ENCODE measurements at places on chromosomes 4 and X. TPM values are rescaled to one million over a fixed set of nuclear protein-coding genes. Genes with fewer than 3 reads are reported as not detected.

DNA sequence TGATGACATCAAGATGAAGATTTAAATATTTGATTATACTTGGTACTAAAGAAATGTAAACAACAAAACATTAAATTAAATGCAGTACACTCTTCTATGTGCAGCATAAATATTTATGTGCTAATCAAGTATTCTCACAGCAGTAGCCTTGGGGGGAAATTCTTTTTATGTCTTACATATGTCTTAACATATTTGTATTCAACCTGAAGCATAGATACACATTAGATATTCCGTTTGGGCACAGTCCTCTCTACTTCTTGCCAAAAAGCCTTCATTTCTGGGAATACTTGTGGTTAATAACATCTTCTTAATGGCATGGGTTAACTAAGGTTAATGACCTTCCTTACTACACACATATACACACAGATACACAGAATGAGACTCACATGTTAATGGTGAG is 19.8 kb downstream of the TMPRSS11F start:
- DNase-seq = no peak
- no peak overlapping the region for H3K27ac ChIP-seq
- no peaks in the 10 kb centered on the region for H3K36me3 ChIP-seq
- no peaks in the 10 kb centered on the region for H3K27me3 ChIP-seq
- no peaks in the 10 kb centered on the region for H3K4me1 ChIP-seq
- H3K4me3 ChIP-seq = no peak overlapping the region

VEGFD gene
- total RNA-seq = not detected

DNA sequence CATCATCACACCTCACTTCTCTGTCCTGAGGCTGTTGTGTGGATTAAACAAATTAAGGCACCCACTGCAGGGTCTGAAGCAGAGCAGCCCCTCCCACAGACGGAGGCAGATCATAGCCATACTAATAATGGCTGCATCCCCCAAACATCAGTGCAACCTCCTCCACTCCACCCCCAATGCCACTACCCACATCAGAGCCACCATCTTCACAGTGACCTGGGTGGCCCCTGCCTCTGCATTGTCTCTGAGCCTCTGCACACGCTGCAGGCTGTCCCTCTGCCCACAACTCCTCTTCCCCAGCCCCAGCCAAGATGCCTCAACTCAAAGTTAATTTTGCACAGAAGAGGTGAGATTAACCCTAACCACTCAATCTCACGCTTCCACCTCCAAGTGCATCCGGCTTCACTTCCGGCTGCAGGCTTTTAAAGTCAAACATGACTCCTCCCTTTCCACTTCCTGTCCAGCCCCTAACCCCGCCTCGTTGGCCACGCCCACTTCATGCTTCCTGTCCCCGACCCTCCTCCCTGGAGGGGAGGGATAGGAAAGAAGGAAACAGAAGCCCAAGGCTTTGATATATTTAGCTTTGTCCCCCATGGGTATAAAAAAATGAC is 22.7 kb downstream of the JAKMIP1 start:
- peak overlapping the region; percentile 75 for H3K27ac ChIP-seq
- H3K27me3 ChIP-seq = no peaks in the 10 kb centered on the region
- DNase-seq = peak; percentile 89
- H3K4me3 ChIP-seq = peak overlapping the region; percentile 53

- no peaks in the 10 kb centered on the region for H3K27me3 ChIP-seq
- no peak overlapping the region for H3K27ac ChIP-seq
- H3K4me1 ChIP-seq = no peaks in the 10 kb centered on the region
- no peaks in the 10 kb centered on the region for H3K36me3 ChIP-seq
Measured at GRCh38 chr4:186360551-186360950, 94.6 kb downstream of the F11 start.

DNA sequence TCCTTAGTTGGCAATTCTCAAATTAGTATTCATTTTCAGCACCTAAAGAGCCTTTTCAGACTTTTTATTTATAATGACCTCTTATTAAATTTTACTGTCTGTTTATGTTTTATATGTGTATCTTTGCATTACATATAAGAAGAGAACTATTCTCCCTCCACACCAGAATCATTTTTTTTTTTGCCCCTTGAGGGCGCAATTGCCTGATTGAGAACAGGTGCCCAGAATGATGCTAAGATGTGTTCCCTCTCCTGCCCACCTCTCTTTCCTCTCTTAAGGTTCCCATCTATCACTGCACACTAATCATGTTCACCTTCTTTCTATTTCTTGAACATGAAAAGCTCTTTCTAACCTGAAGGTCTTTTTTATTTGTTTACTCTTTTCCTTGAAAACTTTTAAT is 44.2 kb upstream of the ADAM29 start:
- H3K4me3 ChIP-seq = no peak overlapping the region
- H3K27ac ChIP-seq = no peak overlapping the region
- DNase-seq = no peak
- no peaks in the 10 kb centered on the region for H3K36me3 ChIP-seq
- H3K27me3 ChIP-seq = no peaks in the 10 kb centered on the region

DNA sequence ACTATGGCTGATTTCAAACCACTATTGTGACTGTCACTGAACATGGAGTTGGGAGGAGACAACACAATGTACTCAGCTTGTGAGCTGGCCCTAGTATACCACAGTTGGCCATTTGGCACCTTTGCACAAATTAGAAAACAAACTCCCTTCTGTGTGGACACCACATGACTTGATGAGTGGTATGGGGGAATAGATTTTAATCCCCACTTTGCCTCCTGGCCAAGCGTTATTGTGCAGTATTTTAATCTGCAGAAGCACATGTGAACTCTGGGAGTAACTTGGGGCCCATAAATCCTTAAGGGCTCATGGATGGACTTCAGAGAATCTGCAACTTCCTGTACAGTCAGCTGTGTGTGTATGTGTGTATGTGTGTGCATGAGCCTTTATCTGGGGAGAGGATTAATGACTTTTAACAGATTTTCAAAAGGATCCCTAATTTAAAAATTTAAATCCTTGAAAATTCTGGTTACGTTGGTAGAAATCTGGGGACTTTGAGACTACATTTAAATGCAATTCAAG is 105.0 kb upstream of the PAQR3 start:
- no peak overlapping the region for H3K27ac ChIP-seq
- H3K4me1 ChIP-seq = no peaks in the 10 kb centered on the region
- no peak overlapping the region for H3K4me3 ChIP-seq
- H3K36me3 ChIP-seq = no peaks in the 10 kb centered on the region

GRCh38 chr4:141118381-141118780 is 14.9 kb downstream of the RNF150 start:
- DNase-seq = no peak
- H3K36me3 ChIP-seq = no peaks in the 10 kb centered on the region
- H3K27ac ChIP-seq = no peak overlapping the region
- no peaks in the 10 kb centered on the region for H3K4me1 ChIP-seq

DNA sequence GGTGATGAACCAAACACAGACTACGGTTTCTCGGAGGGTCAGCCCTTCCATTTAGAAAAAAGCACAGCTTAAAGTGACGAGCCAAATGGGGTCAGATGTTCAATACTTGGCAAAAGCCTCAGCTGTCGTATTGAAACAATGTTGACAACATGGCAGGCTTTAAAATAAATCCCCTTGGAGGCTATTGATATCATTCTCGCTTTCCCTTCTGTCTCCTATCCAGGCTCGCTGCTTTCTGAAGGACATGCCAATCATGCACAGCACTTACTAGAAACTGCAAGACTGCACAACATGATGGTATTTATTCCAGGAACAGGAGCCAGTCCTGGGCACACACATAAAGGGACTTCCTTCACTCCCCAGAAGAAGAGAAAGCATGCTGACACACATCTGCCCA is 137.9 kb downstream of the SLC7A11 start:
- no peak overlapping the region for H3K4me3 ChIP-seq
- no peak for DNase-seq
- H3K27ac ChIP-seq = no peak overlapping the region
- H3K36me3 ChIP-seq = no peaks in the 10 kb centered on the region
- no peaks in the 10 kb centered on the region for H3K4me1 ChIP-seq

DNA sequence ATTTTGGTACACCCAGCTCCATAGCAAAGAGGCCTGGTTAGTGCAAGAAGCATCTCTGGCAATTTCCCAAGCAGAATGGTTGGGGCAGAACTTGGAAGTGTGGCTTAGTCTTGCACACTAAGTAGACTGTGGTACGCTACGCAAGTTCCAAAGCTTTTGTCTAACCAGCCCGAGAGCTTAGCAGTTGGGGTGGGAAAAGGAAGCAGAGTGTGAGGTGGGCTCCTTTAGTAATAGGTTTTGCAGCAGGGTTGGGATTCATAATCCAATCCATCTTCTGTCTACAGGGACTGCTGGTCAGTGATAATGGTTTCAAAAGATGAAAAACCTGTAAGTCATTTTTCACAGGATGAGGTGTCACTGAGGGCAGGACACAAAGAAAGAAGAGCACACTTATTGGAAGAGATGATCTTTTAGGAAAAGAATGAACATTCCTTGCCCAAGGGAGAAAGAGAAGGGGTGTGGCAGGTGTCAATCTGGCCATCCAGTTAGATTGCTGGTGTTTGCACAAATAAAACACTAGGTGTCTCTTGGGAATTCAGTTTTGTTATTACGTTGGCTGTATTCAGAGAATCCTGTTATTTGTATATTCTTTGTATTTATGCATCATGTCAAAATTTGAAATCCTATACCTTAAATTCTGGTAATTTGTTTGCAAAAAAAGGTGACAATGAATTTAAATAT is 244.3 kb downstream of the GPAT3 start:
- H3K4me1 ChIP-seq = no peaks in the 10 kb centered on the region
- H3K27me3 ChIP-seq = no peaks in the 10 kb centered on the region
- no peak for DNase-seq
- H3K27ac ChIP-seq = no peak overlapping the region
- H3K4me3 ChIP-seq = no peak overlapping the region

DNA sequence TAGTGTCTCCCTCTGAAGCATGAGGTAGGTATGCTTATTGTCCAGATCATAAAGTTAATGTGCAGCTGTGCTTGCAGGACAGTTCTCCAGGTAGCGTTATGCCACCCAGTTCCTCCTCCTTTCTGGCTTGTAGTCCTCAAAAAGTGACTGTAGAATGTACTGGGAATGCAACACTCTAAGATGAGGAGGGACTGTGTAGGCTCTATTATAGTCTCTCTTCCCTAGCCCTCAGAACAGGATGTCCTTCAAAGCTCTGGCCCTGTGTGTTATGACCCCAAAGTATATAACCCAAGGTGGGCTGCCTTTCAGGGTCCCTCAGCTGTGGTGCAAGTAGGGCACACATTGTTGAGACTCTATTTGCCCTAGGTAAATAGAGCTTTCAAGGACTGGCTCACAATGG is 20.8 kb upstream of the MANBA start:
- H3K27me3 ChIP-seq = peaks cover 2% of the 10 kb centered on the region
- no peaks in the 10 kb centered on the region for H3K36me3 ChIP-seq
- no peak overlapping the region for H3K27ac ChIP-seq
- H3K4me1 ChIP-seq = no peaks in the 10 kb centered on the region

DNA sequence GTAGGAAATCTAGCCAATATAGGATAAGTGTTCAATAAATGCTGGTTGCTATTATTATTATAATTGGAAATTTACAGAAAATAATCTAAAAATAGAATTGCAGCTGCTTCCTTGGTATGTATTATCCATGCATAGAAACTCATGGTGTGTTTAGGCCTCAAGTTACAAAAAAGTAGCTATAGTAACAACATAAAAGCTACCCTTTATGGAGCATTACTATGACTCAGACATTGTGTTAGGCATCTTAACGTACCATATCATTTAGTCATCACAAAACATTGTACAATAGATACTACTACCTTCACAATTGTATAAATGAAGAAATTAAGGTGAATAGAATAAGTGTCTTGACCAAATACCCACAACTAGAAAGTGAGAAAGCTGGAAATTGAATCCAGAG is 126.9 kb upstream of the NRK start:
- H3K27ac ChIP-seq = no peak overlapping the region
- no peaks in the 10 kb centered on the region for H3K27me3 ChIP-seq
- no peaks in the 10 kb centered on the region for H3K36me3 ChIP-seq
- no peak overlapping the region for H3K4me3 ChIP-seq
- DNase-seq = no peak
- no peaks in the 10 kb centered on the region for H3K4me1 ChIP-seq

PHOX2B gene
- total RNA-seq = not detected

GAB3 gene
- total RNA-seq = 3.6 TPM

RTL9 gene
- total RNA-seq = not detected

- no peak overlapping the region for H3K27ac ChIP-seq
- no peak for DNase-seq
- H3K4me3 ChIP-seq = no peak overlapping the region
- no peaks in the 10 kb centered on the region for H3K36me3 ChIP-seq
Measured at GRCh38 chrX:50677789-50678188, 136.2 kb downstream of the SHROOM4 start.

- H3K4me3 ChIP-seq = no peak overlapping the region
- H3K4me1 ChIP-seq = no peaks in the 10 kb centered on the region
- no peak for DNase-seq
- no peak overlapping the region for H3K27ac ChIP-seq
Measured at GRCh38 chrX:10213716-10214115, 56.9 kb downstream of the CLCN4 start.

CCKAR gene
- total RNA-seq = not detected

MAGEA8 gene
- not detected for total RNA-seq

- no peaks in the 10 kb centered on the region for H3K27me3 ChIP-seq
- H3K4me3 ChIP-seq = no peak overlapping the region
- DNase-seq = no peak
- H3K36me3 ChIP-seq = no peaks in the 10 kb centered on the region
Measured at GRCh38 chr4:41537292-41537890, 566 bp upstream of the LIMCH1 start.

IL21 gene
- 95.3 TPM for total RNA-seq

DNA sequence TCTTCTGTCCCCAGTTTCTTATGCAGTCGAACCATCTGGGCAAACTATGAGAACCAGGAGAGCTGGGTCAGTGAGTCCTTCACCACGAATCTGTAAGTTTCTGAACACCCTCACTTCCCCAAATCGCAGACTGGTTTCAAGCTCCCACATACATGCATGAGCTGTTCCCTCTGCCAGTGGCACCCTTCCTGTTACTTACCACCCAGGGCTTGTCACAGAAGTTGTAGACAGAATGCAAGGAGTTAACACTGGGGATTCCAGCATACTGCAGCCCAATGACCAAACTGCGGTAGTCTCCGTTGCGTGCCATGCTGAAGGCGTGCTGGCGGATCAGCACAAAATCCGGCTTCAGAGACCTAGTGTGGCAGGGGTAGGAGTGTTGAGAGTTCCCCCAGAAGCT is 14.6 kb downstream of the SYN1 start:
- no peaks in the 10 kb centered on the region for H3K36me3 ChIP-seq
- H3K27me3 ChIP-seq = peaks cover 2% of the 10 kb centered on the region
- no peak overlapping the region for H3K4me3 ChIP-seq
- H3K4me1 ChIP-seq = peaks cover 4% of the 10 kb centered on the region
- no peak for DNase-seq

DNA sequence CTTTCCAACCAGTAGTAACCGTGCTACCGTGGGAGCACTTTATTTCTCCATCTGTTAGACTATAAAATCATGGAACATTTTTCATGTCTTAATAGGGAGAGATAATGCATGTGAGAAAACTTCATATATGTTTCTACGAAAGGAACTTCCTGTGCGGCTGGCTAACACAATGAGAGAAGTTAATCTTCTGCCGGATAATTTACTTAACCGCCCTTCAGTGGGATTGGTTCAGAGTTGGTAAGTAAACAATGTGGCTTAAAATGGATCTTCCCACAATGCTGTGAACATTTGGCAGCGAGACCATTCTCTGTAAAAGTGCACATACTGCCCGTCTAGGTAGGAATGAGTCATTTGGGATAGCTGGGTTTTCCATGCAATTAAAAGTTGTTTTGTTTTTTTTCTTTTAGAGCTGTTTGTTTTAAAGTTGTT is 29.6 kb downstream of the PDK3 start:
- peak overlapping the region; percentile 28 for H3K4me3 ChIP-seq
- no peaks in the 10 kb centered on the region for H3K27me3 ChIP-seq

Measured in activated CD4-positive, alpha-beta T cell treated with anti-CD3 and anti-CD28 coated beads, Interleukin-2, amount 10 ng/mL, durations not matched to agents 24 days and 14 days (primary cell).